ENCODE measurements at places on chromosomes 5 and 9. TPM values are rescaled to one million over a fixed set of nuclear protein-coding genes. Genes with fewer than 3 reads are reported as not detected.

DNA sequence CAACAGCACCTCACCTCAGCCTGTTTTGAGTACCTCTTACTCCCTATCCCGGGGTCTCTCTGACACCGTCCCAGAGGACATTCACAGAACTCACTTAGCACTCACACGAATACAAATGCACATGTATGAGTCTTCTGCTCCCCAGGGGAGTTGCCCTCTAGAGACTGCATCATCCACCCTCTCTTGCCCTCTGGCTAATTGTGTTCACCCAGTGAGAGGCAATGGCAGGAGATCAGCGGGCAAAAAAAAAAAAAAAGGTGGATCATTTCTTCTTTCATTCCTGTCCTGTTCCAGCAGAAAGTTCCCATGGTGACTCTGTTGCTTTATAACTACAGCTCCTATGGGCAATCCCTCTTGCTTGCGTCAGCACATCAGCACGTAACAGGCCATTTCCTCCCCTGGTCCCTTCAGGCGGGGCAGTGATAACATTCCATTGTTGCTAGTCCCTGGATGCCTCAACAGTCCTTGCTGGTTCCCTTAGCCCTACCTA lies 23.5 kb upstream of the SNX2 start:
- no peak for ATAC-seq

GRCh38 chr9:124723352-124723751 lies 47.8 kb downstream of the NR6A1 start:
- no peak for ATAC-seq

DNA sequence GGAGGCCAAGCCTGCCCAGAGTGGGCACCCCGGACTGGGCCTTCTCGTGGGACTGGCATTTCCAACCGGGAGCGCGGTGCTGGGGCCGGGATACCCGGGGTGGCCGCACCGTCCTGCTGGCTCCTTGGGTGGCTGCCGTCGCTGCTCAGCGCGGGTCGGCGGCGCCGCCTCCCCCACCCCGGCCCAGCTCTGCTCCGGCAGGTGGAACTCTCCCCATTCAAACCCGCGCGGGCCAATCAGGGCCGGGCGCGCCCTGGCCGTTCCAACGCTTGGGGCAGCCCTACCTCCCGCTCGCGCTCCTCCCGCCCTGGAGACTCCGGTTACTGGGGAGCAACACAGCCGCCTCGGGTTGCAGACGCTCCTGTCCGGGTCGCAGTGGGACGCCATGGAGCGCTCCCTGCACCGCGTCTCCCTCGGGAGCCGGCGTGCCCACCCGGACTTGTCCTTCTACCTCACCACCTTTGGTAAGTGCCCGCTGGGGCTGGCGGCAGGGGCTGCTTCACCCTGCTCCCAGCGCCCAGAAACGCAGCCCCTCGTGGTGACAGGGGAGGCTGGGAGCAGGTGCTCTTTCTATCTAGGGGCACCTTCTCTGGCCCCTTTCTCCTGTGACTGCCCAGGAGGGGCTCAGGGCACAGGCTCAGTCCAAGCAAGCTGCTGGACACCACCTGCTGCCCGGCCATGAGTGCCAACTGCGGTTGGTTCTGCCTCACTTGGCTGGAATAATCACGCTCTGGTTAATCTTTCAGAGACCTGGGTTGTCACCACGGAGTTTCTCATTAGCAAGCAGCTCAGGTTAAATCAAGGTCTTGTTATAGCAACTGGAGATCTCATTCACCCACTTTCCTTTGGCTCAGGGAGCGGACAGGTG lies at the start of gene RGS3:
TSS of gene RGS3 (plus strand) at position 310 of the 868 bp plus-strand sequence. CDS start at position 386, 76 bp downstream.
- peak; percentile 65 for ATAC-seq

Gene SNAPC3
- 44.0 TPM for total RNA-seq

All from activated T-helper 17 cell treated with anti-CD3 and anti-CD28 coated beads, Interleukin-2, amount 50 U/mL, for 72 hours (primary cell).